ENCODE measurements at places on chromosomes 13 and 19.

DNA sequence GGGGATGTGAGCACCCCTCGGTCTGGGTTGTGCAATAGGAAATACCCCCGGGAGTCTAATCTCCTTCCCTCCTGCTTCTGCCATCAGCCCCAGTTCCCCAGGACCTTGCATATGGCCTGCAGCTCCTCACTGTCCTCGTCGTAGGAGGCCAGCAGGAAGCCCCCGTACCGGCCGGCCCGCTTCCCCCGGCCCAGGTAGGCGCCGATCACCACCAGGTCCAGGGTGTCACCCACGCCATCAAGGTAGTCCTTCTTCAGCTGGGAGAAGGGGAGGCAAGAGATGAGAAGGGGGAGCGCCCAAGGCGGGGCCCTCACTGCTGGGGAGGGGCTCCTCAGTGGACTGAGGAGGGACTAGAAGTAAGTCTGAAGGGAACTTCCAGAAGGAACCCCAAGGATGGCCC, 10.4 kb upstream of the PLA2G4C start:
- DNase-seq, result no peak

DNA sequence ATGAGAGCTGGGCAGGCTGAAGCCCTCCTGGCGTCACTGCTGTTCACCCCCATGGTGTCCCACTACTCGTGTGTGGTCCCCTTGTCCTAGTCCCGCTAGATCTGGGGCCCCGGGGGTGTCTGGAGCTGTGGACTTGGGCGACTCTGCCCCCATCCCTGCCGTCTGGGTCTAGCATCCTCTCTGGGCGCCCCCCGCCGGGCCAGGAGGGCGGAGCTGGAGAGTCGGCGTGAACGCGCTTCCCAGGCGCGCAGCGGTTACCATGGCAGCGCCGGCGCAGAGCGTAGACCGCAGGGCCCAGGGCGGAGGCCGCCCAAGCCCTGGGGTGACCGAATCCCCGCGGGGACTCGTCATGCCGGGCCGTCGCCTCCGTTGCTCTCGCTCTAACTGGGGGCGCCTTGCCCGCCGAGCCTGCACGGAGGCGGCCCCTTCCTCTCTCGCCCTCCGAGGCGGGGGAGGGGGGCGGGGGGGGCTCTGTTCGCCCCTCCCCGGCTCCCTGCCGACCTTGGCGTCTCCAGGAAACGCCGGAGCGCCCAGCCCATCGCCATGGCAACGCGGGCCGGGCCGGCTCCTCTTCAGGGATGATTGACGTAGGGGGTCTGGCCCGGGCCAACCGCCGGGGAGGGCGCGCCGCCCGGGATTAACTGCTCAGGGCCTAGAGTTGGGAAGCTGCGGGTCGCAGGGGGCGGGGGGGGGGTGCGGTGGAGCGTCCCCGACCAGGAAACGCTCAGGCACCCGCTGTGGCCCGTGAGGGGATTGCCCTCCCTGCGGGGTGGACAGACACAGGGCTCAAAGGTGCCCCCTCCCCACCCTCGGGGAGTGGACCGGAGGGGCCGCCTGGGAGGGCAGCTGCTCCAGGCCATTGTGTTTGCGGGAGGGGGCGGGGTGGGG, 8.9 kb downstream of the ISYNA1 start:
- DNase-seq, result no peak

DNA sequence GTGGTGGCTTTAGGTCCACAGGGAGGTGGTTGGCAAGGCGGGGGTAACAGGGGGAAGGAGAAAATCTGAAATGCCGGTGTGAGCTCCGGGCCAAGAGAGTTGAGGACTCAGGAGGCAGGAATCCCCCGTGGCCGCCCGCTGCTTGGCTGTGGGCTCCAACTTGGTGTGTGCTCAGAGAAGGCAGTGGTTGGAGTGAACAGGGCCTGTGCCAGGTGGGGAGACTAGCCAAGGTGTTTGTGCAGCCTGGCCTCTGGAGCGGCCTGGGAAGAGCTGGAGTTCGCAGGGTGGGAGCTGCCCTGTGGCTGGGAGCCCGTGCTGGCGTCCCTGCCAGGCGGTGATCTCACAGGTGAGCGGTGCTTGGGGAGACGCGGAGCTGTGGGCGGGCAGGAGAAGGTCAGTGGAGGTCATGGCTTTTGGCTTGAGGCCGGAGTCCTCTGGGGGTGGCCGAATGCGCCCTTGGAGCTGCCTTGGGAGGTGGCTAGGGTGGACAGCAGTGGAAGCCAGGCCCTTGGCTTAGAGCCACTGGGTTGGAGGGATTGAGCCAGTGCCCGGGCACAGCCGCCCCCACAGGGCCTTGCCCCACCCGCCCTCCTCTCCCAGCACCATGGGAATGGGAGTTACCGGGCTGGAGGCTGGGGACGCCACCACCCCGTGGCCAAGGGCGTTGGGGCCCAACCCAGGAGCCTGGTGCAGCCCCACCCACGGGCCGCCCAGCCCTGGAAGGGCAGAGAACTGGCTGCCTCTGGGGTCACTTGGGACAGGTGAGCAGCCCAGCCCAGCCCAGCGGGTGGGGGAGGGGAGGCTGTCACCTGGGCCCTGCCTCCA, 7.1 kb upstream of the CIRBP start:
- no peak for DNase-seq

GRCh38 chr19:23887642-23888041, 27.0 kb upstream of the ZNF726 start:
- DNase-seq, result no peak

DNA sequence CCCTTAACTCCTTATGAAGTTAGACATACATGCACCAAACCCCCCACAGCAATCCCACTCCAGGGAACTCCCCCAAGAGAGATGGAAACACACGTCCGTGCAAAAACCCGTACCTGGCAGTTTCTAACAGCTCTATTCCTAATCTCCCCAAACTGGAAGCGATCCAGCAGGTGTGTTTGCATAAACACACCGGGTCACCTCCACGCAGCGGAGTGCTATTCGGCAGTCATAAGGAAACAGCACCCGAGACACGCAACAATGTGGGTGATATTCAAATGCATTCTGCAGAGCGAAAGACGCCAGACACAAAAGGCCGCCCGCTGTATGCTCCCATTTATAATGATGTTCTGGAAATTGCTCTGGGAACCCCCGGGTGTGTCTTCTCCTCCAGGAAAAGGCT, 6.8 kb upstream of the ZNRF4 start:
- DNase-seq, result no peak

DNA sequence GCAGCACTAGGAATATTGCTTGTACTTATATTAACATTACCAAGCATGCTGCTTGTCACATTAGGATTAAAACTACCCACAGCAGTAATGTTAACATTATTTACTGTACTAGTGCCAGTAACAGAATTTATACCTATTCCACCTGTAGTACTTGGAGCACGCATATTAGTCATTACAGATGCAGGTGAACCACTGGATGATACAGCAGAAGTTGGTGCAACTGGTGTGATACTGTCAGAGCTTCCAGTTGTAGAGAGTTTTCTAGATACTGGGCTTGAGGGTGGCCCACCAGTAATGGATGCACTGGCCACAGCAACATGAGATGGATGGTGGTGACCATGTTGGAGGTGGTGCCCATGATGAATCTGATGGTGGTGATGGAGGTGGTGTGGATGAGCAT, 1.1 kb downstream of the TSC22D1 start:
- DNase-seq, result no peak

DNA sequence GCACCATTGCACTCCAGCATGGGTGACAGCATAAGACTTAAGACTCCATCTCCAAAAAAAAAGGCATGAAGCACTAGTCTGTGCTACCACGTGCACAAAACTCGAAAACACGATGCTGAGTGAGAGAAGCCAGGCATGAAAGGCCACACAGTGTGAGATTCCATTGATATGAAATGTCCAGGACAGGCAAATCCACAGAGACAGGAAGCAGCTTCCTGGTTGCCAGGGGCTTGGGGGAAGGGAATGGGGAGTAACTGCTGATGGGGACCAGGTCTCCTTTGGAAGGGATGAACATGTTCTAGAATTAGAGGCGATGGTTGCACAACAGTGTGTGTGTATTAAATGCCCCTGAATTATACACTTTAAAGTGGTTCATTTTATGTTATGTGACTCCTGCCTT, 15.9 kb upstream of the JUND start:
- DNase-seq, result no peak

- no peak for DNase-seq
These were observed 83.5 kb upstream of the FNDC3A start for GRCh38 chr13:48892053-48892687.
